ENCODE measurements at places on chromosomes 12 and 14.

GRCh38 chr12:53860426-53861345 is 77.9 kb upstream of the HOXC13 start:
- no peak for DNase-seq

DNA sequence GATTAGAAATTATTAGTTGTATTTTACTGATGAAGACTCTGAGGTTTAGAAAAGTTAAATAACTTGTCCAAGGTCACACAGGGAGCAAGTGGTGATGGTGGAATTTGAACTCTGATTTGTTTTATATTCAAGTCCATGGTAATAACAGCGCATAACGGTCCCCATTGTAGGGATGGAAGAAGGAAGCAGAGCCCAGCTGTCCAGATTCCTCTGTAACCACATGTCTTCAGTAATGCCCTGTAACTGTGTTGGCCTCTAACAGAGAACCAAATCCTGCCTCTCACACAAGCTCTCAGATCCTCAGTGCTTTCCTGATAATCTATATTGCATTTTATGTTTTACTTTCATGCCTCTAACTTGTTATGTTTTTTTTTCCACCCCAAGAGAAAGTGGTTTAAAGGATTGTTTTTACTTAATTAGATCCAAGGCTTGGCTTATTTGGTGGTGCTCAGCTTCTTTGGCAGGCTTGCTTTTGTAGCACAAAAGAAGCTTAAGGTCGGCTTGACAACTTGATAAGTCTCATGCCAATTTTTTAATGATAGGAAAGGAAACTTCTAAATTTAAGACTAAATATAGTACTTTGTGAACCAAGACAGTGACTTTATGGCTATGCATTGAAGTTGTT is 105.1 kb upstream of the SEL1L start:
- no peak for DNase-seq

DNA sequence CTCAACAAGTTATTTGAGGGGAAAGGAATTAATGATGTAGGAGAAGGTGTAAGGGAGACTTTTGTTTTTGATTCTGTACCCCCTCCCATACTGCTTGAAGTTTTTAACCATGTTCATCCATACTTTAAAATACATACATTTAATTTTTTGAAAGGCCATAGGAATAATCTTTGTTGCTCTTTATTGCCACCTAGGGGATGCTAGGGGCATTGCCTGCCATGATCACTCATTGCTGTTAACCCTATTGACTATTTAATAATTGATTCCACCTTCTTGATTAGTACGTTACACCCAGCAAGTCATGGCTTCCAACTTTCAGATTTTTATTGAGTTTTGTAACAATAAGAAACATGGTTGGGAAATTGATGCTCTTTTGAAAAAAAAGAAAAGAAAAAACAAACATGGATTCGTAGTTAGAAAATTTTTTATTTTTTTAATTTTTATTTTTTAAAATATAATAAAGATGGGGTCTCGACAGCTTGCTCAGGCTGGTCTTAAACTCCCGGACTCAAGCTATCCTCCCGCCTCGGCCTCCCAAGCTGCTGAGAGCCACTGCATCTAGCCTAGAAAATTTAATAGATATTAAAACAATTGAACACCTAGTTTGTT is 8.5 kb upstream of the PRKAB1 start:
- DNase-seq = peak; percentile 14

- no peak for DNase-seq
These were observed 13.8 kb downstream of the ZNF839 start for GRCh38 chr14:102333390-102333789.

DNA sequence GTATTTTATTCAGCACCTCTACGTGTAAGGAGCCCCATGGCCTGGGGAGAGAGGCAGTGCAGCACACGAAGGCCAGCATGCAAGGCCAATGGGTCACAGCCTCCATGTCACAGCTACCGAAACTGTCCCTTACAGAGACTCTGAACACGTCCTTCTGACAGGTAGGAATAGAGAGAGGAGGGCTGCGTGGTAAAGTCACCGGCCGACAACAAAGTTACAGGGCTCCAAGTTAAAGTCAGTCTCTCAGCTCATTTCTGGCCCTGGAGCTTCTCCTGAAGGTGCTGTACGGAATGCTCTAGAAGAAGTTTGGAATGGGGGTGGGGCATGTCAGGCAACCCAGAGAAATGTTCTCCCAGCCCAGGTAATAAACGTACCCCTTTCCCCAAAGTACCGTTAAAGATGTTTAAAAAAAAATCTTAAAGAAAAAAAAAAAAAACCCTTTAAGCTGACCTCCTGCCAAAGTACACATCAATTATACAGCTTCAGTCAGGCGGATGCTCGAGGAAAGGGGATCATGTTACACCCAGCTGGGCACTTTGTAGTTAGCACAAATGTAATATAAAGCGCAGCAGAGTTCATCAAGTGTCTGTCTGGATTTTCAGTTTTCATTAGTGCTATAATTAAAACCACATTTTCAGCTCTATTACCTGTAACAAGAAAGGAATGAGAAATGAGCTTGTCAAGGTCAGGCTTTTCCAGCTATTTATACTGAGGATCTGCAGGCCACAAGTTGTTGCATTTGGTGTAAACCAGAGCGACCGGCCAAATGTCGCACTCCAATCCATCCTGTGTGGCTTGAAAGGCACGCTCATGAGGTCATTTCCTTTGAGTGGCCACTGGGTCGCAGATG is 53.3 kb upstream of the CDKN3 start:
- peak; percentile 80 for DNase-seq

DNA sequence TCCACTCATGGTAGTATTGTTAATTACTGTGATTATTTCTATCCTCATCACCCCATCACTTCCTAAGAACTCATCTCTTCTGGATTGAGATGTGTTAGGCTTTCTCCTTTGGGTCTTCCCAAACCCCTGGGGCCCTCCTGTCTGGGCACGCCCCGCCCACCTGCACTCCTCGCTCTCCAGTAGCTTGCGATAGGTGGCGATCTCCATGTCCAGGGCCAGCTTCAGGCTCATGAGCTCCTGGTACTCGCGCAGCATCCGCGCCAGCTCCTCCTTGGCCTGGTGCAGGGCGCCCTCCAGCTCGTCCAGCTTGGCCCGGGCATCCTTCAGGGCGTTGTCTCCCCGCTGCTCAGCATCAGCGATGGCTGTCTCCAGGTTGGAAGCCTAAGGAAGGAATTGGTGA is 6.8 kb downstream of the KRT71 start:
- no peak for DNase-seq

DNA sequence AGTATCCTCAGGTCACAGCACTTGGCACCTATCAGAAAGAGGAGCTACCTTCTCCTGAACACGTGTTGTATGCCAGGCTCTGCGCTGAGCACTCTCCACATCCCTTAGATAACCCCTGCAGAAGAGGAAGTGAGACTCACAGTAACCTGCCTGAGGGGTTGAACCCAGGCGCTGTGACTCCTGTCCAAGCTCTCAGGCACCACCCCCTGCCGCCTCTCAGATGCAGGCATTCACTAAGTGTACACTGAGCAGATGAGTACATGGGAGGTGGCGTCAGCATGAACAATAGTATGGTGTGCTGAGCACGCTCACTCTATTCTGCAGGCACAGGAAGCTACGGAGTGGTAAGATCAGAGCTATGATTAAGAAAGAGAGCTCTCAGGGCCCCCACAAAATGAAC is 21.0 kb upstream of the RIC8B start:
- peak; percentile 55 for DNase-seq

DNA sequence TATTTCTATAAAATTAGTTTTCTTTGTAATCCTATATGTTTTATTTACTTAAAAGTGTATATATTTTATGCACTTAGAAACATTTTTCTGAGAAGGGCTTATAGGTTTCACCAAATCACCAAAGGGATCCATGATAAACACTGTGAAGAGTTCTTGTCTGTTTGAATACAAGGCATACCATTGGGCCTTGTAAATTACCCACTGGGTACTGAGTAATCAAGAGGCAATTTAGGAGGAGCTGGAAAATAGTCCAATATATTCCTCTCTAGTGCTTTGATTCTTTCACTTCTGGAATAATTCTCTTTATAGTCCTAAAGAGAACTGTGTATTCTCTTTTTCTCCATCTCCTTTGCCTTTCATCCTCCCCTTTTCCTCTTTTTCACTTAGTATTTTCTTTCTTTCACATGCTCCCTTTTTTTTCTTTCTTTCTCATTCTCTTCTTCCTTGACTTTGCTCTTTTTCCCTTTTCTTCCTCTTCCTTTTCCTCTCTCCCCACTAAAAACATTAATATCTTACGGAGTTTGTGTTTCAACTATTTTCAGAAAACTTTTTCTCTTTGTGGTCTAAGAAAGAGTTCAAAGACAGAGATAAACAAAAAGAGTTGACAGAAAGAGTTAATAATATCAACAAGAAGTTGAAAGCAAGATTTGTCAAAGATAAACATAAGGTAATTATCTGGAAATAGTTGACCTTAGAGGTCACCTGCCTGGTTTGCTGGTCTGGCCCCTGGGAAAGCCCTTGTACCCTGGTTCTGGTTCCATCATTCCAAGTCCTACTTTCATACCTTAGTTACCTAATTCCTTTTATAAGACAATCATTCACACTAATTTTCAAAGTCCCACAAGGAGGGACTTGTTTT is 435.3 kb downstream of the RAD51B start:
- DNase-seq = no peak

- no peak for DNase-seq
These were observed 56.4 kb upstream of the ISM2 start for GRCh38 chr14:77554816-77555599.

- no peak for DNase-seq
These were observed 36.2 kb downstream of the VDR start for GRCh38 chr12:47868552-47869031.

GRCh38 chr12:112750971-112751370 is 40.6 kb upstream of the RPH3A start:
- no peak for DNase-seq

GRCh38 chr14:61438860-61439765 is 117.7 kb downstream of the PRKCH start:
- no peak for DNase-seq

DNA sequence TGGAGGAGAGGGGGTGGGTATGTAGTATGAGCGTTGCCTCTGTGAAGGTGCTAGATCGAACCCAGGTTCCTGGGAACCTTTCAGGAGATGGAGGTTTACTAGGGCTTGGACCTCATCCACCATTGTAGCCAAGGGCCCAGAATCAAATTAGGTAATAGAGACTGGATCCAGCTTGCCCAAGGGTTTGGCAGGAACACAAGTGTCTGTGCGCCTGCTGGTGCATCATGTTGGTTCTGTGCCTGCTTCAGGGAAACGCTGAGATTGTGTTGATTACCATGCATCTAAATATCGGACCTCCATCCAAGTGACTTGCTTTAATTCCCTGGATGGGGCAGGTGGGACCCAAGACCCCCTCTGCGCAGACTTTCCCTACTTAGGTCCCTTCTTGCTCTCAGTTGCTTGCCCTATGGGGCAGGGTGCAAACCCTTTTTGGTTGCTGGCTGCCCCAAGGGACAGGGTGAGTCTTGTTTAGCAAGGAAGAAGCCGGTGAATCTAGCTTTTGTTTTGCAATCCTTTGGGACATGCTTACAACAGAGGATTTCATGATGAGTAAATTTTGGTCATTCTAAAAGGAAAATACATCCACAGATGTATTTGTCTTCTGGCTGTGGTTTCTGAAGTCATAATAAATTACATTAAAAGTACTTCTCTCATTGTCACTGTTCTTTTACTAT is 189.8 kb upstream of the PRICKLE1 start:
- no peak for DNase-seq

- DNase-seq = no peak
These were observed 1.4 kb downstream of the TRMT61A start for GRCh38 chr14:103530390-103530789.

- peak; percentile 60 for DNase-seq
These were observed 11.0 kb downstream of the OR6S1 start for GRCh38 chr14:20630340-20631022.

GRCh38 chr12:74890237-74890599 is 319.4 kb downstream of the KCNC2 start:
- DNase-seq = no peak

DNA sequence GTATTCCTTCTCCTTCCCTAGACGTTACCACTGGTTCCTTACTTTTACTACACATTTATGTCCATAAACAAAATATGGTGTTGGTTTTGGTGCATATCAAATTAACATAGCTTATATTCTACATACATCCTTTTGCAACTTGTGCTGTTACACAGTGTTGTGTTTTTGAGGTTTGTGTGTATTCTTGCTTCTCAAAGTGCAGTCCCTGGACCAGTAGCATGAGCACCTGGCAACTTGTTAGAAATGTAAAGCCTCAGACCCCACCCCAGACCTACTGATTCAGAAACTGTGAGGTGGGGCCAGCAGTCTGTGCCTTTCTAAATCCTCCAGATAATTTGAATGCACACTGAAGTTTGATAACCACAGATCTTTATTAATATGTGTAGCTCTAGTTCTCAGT is 65.9 kb downstream of the RNFT2 start:
- DNase-seq = no peak

- DNase-seq = peak; percentile 21
These were observed 183.8 kb upstream of the ARHGAP5 start for GRCh38 chr14:31893221-31893757.

DNA sequence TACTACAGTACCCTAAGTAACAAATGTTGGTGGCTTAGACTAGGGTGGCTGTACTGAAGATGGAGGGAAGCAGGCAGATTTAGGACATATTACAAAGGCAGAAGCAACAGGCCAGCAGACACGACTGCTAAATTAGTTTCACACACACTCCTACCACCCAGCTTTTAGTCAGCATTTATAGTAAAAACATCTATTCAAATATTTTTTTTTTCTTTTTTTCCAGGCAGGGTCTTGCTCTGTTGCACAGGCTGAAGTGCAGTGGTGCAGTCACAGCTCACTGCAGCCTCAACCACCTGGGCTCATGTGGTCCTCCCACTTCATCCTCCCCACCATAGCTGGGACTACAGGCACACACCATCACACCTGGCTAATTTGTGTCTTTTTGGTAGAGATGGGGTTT is 72.9 kb downstream of the CDK17 start:
- no peak for DNase-seq

DNA sequence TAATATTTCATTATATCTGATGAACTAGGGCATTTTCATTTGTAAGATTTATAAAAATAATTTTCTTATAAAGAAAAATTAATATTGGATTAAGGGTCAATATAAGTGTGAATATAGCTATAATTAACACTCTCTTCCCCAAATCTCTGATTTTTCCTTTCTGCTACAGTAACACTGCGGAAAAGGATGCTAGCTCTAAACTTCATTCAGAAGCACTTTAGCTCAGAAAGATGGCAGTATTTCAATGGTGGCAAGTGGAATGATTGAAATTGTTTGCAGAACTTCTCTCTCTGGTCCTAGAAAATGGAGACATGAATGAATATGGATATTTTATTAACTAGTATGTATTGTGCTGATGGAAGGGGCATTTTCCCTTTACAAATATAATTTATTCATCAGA is 8.4 kb downstream of the NPAS3 start:
- no peak for DNase-seq

DNA sequence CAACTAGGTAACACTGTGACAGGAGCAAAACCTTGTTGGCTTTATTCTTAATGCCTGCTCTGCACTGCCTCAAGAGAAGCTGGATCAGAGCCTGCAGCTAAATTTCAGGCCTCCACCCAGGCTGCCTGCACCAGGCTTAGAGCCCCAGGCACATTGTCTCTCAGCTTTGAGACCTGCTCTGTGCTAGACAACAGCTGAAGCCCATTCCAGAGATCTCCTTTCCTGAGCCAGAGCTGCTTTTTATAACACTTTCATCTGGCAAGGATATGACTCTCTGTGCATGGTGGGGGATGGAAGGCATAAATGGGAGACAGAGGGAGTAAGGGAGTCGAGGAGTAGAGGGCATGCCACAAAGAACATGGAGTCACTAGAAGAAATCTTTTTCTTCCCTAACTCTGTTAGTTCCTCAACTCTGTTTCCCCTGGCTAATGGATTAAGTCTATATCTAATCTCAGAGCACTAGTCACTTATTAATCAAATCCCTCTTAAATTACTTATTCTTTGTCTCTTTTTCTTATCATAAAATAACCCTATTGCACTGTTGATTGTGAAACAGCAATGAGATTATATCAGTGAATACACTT is 27.1 kb upstream of the LUM start:
- no peak for DNase-seq
